Activated T-helper 9 cell treated with anti-CD3 and anti-CD28 coated beads, Interleukin-2, amount 50 U/mL, for 16 hours (primary cell): ENCODE measurements at places on chromosomes 4 and X.

- DNase-seq, result no peak
Observed at GRCh38 chr4:114005569-114006442, 26.4 kb upstream of the ARSJ start.

- no peak for DNase-seq
Observed at GRCh38 chr4:174437749-174438148, 84.5 kb downstream of the HPGD start.

DNA sequence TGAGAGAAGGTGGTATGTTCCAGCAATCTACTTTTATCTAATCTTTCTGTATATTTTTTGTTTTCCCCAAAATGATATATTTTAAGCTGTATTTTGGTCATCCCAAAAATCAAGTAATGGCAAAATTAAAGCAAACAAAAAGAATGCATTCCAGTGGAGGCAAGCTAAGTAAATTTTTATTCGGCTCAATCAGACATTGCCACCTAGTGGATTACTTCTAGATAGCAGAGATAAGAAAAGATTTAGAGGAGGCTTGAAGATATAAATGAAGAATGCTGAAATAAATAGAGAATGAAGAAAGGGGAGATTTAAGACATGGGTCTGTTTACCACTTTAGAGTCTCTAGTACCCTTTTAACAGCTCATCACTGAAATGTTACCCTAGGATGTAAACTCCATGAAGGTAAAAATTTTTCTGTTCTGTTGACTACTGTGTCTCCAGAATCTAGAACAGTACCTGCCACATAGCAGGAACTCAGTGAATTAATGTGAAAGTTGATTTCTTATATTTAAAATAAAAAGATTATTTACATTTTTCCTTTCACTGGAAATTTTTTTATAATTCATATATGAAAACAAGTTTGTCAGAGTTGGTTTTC lies 110.9 kb upstream of the ANK2 start:
- no peak for DNase-seq

DNA sequence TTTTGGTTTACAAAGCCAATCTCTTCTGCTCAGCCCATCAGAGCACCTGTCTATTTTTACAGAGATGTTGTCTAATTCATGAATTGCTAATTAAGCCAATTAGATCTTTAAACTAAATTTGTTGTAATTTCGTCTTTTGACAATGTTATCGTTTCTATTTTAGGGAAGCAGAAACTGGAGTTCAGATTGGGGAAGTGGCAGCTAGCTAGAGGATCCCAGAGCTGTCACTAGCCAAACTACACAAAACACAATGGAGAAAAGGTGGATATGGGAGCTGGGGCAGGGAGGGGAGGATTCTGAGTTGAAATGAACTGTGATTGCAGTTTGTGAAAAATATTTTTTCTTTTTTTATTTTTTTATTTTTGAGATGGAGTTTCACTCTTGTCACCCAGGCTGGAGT lies 35.8 kb downstream of the CASP3 start:
- no peak for DNase-seq

- no peak for DNase-seq
Observed at GRCh38 chr4:177696438-177696966, 254.3 kb upstream of the AGA start.

DNA sequence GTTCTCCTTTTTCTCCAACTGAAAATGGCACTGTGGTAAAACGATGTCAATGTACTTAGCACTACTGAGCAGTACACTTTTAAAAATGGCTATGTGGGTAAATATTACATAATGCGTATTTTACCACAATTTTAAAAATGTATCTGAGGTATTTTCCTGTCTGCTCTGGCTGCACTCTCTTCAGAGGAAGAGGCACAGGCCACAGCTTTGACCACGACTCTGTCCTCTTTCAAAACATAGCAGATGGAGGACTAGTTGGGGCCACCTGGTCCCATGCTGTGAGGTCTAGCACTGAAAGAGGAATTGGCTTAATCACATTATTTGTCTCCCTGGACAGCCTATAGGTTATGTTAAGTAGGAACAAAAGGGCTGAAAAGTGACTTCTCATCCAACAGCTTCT lies 5.2 kb downstream of the KCNE5 start:
- DNase-seq, result no peak

DNA sequence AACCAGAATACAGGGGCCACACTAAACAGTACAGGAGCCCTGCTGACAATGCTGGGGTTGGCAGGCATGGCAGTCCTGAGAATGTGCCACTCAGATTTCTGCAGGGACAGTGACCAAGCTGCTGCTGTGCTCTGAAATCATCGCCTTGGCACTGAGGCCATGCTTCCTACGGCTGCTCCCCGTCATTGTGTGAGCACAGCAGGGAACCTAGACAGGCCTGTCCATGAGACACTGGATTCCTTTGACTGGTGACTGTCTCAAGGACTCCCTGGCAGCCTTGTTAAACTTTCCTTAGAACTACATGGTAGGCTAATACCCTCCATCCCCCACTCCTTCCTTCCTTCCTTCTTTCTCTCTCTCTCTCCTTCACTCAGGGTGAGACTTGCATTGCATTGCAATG lies 111.4 kb downstream of the LUZP4 start:
- no peak for DNase-seq

- DNase-seq, result no peak
Observed at GRCh38 chrX:101347859-101348451, 587 bp downstream of the TIMM8A start.

DNA sequence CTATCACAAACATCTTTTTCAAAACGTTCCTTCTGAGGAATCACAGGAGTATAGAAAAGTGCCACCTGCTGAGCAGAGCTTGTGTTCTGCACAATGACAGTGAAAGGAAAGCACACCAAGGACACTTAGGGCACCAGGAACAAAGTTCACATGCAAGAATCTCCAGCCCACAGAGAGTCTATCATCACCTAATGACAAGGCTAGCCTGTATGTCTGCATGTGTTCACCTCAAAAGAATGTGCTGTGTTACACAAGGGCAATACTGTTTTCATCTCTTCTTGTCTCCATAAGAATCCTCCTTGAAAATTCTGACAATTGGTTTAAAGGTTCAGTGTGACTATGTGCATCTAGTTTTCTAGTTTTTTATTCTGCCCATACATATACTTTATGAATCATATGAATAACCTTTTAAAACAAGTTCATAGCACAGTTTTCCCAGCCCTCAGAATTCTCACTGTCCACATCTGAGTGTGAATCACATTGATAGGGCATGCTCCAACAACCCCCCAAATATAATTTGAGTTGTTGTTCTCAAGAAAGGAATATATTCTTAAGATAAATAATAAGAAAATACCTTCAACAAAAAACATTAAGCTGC lies 118.0 kb downstream of the PWWP3B start:
- no peak for DNase-seq

DNA sequence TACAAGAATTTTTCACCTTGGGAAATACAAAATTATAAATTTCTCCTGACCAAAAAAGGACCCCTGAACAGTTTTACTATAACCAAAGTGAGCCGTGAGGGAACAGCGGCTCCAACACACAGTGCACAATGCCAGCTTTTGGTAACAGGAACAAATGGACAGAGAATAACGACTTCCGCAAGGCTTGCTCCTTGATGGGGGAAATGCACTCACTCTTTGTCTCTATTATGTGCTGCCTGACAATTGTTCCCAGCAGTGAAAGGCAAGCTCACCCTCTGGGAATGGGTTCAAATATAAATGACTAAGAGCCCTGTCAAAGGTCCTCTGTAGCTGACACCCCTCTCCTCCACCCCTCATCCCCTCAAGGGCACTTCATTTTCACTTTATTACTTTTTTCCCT lies 325.8 kb upstream of the GALNT7 start:
- DNase-seq, result no peak

DNA sequence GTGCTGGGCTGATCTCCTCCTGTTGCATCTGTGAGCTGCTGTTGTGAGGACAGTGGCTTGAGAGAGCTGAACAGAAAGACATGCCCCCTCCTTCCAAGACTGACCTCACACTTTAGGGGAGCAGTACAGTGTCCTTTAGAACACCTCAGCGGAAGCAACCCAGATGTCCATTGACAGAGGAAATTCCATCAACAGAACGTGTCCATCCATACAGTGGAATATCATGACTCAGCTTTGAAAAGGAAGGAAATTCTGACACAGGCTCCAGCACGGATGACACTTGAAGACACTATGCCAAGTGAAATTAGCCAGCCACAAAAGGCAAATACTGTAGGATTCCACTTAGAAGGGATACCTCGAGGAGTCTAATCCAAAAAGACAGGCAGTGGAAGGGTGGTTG lies 103.5 kb downstream of the GPR143 start:
- no peak for DNase-seq

DNA sequence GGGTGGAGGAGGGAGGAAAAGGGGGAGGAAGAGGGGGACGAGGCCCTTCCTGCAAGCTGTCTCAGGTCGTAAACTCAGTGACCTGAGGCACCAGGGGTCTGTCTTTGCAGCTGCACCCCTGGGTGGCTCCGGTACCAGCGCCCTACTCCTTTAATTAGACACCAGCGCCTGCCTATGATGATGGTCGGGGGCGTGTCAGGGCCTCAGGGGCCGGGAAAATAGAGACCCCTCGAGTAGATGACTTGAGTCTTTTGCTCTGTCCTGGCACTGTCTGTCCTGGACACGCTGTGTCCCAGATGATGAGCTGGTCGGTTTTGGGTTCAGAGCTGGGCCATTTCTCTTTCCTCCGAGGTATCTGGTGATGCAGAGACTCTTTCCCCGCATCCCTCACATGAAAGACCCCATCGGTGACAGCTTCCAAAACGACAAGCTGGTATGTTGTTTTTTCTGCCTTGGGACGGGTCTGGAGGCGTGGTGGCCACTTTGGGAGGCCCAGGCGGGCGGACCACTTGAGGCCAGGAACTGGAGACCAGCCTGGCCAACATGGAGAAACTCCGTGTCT lies 11.2 kb downstream of the SLC25A6 start:
- DNase-seq, result no peak

- DNase-seq, result no peak
Observed at GRCh38 chr4:110587666-110588285, 35.1 kb downstream of the PITX2 start.

- no peak for DNase-seq
Observed at GRCh38 chrX:40164751-40165150, 67.0 kb upstream of the BCOR start.

GRCh38 chr4:86500527-86500926 lies 93.6 kb upstream of the PTPN13 start:
- no peak for DNase-seq

DNA sequence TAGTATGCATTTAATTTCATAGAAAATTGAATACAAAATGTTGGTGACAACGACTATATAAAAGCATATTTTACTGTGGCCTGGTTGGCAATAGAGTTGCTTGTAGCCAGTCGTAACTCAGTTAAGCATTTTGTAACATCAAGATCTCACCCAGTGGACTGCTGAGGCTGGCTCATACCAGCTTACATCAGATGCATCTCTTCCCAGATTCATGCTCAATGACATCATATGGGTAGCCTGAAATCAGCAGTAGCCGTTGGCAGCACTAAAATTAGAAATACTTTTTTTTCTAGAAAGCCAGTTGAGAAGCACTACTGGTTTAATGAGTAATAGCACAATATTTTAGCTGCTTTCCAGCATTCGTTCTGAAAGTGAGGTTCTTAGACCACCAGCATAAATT lies 341.2 kb downstream of the TECRL start:
- DNase-seq, result no peak

DNA sequence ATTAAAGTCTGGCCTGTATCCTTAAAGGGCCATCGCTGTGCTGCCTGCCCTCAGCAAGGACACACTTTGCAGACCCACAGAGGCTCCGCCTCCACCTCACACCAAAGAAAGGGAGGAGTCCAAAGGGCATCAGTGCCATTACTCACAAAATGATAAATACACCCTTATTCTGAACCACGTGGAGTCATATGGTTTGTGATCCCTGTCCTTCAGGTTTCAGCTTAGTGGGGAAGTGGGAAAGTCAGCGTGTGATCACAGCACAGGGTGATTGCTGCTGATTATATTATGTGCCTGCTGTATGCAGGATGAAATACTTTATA lies 35.9 kb upstream of the MSANTD1 start:
- DNase-seq, result no peak

GRCh38 chr4:32574803-32575202 lies 1854.6 kb downstream of the PCDH7 start:
- no peak for DNase-seq

DNA sequence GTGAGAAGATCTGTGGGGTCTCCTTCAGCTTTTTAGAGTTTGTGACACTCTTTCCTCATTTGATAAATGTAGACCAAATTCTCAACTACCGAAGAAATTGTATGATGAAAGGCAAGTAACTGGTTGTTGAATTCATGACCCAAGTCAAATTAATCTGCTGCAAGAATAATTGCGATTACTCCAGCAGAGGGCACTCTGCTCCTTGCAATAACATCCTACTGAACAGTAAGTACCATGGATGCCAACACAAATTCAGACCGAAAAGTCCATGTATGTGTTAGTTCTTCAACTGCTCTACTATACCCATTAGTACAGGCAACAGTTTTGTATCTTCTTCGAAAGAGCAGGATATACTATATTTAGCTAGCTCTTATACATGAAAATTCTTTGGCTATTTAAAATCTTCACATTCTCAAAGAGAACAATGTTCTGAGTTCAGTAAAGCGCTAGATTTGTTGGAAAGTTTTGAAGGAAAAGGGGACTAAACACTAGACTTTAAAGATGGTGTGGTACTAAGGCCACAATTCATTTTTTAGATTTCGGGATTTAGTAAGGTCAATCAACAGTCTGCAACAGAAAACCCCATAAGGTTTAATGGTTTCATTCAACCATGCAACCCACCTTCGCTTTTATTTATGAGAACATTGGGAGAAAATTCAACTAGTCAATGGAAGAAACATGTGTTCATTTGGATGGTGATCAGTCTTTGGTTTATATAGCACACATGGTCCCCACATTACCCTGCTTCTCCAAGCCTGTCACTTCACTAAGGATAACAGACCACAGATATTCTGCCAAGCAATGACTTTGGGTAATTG lies 105.4 kb upstream of the TBC1D9 start:
- no peak for DNase-seq

DNA sequence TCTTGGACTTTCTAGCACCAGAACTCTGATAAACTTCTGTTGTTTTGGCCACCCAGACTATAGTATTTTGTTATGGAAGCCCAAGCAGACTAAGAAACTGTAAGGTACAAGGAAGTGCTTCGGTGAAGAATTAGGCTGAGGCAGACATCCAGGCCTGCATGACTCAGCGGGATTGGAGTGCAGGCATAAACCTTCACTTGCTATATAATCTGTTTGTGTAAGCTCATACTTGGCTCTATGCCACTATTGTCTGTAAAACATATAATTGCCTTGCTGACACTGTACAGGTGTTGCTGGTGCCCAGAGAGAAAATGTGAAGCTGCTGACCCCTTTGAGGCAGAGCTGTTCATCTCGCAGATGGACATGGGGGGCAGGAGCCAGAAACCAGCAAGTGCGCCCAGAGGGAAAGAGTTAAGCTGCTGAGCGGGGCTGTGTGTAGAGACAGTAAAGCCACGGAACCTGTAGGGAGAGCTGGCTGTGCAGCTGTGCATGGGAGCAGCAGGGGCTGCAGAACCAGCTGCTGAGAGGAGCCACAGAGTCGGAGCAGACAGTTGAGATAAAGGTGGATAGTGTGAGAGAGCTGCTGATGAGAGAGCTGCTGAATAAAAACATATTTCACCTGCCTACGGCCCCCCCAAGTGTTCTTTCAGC lies 96.2 kb downstream of the RBM46 start:
- DNase-seq, result no peak

- no peak for DNase-seq
Observed at GRCh38 chrX:68571292-68571609, 72.4 kb downstream of the YIPF6 start.

- DNase-seq, result no peak
Observed at GRCh38 chr4:42411803-42412202, 14.5 kb downstream of the SHISA3 start.
